ENCODE measurements at places on chromosomes 5 and 9.

- DNase-seq, result no peak
These were observed 734.4 kb upstream of the ADAMTS16 start for GRCh38 chr5:4405614-4406219.

DNA sequence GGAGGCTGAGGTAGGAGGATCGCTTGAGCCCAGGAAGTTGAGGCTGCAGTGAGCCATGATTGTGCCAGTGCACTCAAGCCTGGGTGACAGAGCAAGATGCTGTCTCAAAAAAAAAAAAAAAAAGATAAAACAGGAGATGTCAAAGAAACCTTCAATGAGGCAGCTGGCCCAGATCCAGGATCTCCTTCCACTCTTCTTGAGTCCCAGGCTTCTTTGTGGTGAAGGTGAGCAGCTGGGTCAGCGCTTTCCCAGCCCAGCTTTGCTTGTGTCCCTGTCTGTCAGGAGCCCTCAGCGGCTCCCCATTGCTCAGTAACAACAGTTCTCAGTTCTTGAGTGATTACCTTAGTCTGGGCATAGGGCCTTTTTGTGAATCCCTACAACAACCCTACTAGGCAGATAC is 69.4 kb upstream of the PSD2 start:
- no peak for DNase-seq

- no peak for DNase-seq
These were observed 44.5 kb downstream of the SMC5 start for GRCh38 chr9:70303268-70303667.

- DNase-seq, result no peak
These were observed 141.7 kb downstream of the MVB12B start for GRCh38 chr9:126468141-126468825.

DNA sequence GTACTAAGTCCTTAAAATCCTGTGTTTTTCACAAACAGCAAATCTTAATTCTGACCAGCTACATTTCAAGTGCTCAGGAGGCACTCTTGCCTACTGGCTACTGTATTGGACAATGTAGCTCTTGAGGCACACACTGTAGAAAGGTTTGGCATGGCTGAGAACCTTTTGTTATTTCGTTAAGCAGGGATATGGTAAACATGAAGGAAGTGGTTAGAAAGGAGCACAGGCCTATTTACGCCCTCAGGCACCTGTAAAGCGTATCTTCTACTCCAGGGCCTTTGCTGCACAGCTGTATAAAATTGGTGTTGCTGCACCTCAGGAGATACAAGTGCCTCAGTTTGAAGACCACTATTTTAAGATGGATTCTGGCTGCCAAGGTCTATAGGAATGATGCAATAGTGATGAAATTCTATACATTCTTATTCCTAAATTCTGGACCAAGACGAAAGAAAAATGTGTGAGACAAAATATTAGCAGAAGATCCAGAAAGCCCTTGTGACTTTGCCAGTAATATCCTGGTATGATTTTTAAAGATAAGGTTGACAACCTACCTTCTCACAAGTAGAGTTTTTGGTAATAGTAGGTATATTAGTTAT is 9.3 kb upstream of the OTULIN start:
- DNase-seq, result no peak

DNA sequence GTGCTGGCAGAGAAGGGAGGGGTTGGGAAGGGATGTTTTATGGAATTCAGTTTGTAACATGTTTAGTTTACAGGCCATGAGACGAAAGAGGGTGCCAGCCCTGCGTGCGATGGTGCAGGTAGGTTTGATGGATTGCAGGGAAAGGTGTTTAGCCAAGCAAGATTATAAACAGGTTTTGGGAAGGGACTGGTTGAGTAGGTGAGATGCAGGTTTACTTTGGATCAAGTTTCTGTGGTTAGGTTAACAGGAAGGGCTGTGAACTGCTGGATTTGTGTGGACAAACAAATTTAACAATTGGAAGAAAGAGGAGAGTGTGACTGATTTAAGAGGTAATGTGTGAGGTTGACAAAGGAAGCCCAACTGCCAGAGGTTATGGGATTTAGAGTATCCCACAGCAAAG is 32.6 kb upstream of the GPX3 start:
- DNase-seq, result no peak

DNA sequence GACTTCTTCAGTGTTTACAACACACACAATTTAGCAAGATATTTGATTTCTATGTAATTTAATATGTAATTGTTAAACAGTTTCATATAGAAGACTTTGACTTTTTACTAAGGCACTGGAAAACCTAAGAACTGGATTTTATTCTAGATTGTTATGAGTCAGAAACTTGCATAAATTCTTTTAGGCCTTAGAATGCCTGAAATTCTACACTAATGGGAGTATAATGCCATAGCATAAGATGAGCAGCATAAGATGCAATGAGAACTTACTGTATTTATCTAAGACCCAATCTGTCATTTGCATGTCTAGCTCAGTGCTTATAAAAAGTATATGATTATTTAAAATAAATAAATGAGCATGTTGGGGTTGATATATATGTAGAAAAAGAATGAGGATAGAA is 285.2 kb downstream of the CDH12 start:
- no peak for DNase-seq

DNA sequence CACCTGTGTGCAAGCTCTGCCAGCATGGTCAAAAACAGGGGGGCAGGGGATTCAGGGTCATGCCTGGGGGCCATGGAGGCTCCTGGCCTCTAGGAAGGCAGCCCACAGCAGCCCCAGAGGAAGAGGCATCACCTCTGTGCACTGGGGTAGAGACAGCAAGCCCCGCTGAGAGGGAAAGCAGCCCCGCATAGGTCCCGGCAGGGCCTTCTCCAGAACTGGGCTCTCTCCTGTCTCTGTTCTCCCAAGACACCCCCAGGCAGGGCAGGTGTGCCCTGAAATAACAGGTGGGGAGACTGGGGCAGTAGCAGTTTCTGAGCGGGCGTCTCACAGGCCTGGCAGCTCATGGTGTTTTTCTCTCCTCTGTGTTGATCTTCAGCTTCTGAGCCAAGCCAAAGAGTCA is 279.1 kb downstream of the HSPA4 start:
- no peak for DNase-seq

DNA sequence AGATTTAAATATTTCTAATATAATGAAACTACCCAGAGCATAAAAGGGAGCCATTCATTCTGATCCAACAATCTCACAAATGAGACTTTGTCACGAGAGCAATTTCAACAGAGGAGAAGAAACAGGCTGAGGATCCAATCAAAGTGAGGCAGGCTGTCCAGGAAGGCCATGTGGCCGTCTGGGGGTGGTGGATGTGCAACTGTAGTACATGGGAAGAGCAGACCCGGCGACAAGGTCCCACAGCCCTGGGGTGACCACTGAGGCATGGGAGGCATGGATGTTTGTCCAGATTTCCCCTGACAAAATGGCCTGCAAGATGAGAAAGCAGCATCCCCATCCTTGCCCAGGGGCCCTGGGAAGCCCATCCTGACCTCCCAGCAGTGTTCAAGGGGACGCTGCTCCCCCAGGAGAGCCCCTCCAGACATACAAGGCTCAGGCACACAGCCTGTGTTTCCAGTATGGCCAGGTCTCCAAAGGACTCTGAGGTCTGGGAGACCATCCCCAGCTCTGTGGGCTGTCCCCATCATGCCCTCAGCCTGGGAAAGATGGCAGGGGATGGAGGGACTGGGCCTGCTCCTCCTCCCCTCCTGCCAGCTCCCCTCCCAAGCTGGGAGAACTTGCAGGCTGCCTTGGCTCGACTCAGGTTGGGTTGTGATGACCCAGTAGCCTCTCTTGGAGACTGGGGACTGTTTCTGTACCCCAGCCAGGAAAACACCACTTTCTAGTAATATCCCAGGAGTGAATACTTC is 27.5 kb upstream of the FCN2 start:
- no peak for DNase-seq

DNA sequence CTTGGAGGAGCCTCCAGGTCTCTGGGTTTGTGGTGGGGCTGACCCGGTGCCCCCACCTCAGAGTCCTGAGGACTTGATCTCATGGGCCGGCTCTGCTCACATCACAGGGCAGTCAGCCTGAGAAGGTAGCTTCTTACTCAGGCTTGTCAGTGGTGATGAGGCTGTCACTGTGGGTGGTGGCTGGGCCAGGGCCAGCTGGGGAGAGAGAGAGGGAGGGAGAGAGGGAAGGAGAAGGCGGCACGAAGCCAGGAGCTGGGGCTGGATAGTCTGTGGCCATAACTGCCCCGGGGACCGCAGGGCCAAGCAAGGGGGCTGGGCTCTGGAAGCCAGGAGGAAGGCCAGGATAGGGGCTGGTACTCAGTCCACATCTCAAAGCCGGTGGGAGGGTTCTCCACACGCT is 6.5 kb downstream of the NTNG2 start:
- no peak for DNase-seq

GRCh38 chr5:166505544-166505943 is 1785.9 kb upstream of the WWC1 start:
- DNase-seq, result no peak

DNA sequence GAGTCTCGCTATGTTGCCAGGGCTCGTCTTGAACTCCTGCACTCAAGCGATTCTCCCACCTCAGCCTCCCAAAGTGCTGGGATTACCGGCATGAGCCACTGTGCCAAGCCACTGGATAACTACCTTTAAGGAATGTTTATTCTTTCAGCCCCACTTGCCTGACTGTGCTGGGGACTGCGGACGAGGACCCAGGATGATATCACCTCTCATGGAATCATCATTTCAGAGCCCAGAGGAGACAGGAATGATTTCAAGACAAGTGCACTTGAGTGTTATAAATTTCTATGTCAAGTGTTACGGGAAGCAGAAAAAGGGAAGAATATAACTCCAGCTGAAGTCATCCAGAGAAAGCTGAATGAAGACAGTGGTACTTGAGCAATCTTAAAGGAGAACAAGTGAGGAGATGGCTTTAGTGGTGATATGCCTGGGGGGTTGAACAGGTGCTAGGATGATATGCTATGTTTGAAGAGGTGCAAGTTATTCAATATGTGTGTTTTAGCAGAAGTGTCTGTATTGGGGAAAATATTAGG is 109.3 kb downstream of the DCP2 start:
- DNase-seq, result no peak

DNA sequence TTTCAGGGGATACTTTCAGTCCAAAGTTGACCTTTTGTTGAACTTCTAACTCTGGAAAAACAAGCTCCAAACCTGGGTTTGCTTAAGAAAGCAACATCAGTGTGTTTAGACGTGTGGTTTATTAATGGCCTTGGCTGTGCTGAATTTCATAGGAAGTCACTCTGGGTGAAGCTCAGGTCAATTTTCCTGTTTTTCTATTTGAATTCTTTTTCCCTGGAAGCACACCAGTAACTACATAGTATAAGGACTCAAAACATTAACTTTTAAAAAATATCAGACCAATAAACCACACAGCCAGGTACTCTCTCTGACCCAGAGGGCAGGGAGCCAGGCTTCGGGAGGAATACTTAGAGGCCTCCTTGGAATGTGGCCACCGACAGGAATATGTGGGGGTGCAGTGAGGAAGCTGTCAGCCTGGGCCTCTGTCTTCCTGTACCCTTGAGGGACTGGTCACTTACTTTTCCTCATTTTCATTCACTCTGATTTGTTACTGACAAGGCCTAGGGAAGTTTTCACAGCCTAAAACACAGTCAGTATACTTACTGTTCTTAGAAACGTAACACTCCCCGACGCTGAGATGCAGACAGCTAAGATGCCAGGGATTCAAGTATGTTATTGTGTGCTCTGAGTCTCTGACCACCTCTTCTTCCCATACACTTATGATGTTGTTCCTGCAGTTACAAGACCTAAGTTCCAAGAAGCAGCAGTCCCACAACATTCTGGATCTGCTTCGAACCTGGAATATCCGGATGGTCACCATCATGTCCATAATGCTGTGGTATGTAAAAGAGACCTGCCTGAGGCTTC is 18.9 kb downstream of the SLC22A5 start:
- DNase-seq, result no peak

Data from HS-27A (cell line).